ENCODE measurements at places on chromosomes 5 and 9. TPM values are rescaled to one million over a fixed set of nuclear protein-coding genes. Genes with fewer than 3 reads are reported as not detected.

SCGB3A2 gene
- not detected for total RNA-seq

DNA sequence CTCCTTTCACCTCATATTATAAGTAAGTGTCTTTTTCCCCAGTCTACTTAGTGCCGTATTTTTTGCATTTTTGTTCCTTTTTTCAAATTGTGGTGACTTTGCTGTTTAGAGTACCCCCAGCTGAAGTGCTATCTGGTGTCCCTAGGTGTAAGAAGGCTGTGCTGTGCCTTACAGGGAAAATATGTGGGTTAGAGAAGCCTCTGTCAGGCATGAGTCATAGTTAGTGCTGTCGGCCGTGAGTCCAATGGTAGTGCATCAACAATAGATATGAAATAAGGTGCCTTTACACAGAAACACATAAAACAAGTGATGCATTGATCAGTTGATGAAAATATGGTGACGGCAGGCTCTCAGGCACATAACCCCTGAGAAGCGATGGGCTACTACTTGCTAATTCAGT, 20.1 kb downstream of the SYK start:
- no peak for DNase-seq

CCNJL gene
- total RNA-seq, result 6.5 TPM

DNA sequence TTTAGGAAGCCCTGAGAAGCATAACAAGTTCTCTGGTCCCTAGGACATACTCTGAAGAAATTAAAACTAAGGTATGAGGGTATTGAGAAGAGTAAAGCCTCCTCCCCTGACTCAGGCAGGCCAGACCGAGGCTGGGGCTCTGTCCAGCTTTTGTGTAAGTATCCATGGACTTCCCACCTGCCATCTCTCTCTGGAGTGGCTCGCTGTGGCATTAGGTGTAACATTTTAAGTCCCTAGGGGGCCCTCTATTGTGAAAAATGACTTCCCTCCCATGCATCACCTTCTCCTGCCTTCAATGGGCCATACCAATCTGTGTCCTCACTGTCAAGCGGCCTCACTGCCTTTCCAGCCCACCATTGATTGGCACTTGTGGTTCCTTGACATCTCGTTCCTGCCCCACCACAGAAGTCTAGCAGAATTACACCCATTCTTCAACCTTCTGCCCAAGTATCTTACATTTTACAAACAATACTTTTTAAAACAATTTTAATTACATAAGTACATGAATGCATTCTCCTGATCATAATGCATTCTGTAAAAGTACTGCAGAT, 205.5 kb downstream of the SLIT3 start:
- no peak for DNase-seq

DNA sequence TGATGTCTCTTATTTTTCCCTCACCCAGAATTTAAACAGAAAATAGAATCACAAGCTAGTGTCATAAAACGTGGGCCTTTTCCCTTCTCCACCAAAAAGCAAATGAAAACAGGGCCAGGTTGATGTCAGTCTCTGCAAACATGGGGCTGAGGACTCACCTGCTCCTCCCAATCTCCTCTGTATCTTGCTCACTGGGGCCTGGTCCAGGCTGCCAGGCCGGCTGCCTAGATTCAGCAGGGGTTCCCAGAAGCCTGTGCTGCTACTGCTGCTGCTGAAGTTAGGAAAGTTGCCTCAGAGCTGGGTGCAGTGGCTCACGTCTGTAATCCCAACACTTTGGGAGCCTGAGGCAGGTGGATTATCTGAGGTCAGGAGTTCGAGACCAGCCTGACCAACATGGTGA, 84.3 kb downstream of the PCDH1 start:
- no peak for DNase-seq

ZSWIM6 gene
- 5.7 TPM for total RNA-seq

ZNF474 gene
- not detected for total RNA-seq

DNA sequence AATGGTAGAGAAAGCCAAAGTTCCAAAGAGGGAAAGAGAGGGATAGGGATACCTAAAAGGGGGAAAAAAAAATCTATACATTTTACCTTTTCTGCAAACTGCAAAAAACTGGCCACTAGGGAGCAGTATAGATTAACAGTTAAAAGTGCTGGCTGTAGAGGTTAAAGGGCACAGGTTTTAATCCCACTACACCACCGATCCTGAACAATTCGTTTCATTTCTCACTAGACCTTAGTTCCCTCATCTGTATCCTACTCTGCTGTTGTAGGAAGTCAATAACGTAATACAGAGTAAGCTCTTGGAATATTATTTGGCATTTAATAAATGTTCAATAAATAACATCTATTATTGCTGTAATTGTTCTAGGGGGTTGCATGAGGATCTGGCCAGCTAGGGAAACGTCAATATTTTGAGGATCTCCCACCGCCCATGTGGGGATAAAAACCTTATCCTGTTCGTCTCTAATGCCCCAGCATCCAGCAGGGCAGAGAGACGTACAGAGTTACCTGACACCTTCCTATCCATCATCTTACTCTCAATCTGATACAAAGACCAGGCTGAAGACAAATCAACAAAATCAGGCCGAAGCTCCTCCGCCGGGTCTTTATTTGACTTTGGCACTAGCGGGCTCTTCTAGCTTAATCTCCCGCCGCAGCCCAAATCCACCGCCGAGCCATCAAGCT, 757 bp downstream of the CDC26 start:
- DNase-seq, result no peak

GRCh38 chr5:143938230-143938629, 126.3 kb downstream of the HMHB1 start:
- no peak for DNase-seq

DMRT2 gene
- not detected for total RNA-seq

GRCh38 chr5:74040065-74040551, 414.1 kb downstream of the ARHGEF28 start:
- no peak for DNase-seq

DNA sequence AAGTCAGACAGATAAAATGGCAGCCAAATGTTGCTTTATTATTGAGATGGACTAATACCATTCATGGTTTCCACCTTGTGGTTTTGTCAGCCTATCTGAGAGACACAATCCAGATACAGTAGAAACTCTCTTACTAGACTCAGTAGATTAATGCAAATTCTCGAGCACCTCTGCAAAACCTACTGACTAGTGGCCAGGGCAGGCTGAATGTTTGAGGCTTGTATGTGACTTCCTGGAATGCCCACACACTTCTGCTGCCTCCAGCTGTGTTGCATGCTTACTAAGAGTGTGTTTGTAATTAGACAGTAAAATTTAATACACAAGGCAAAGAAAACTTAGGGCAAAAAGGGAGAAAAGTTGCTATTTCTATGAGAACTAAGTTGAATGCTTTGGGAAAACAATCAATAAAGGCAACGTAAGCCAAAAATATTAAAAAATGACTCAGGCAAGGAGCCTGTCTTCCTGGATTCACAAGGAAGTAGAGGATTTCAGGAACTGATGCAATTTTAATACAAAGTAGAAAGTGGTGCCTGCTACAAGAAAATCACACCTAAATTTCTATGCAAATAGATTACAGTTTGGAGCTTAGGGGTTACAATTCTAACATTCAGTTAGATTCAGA, 30.2 kb upstream of the CCNG1 start:
- no peak for DNase-seq

DNA sequence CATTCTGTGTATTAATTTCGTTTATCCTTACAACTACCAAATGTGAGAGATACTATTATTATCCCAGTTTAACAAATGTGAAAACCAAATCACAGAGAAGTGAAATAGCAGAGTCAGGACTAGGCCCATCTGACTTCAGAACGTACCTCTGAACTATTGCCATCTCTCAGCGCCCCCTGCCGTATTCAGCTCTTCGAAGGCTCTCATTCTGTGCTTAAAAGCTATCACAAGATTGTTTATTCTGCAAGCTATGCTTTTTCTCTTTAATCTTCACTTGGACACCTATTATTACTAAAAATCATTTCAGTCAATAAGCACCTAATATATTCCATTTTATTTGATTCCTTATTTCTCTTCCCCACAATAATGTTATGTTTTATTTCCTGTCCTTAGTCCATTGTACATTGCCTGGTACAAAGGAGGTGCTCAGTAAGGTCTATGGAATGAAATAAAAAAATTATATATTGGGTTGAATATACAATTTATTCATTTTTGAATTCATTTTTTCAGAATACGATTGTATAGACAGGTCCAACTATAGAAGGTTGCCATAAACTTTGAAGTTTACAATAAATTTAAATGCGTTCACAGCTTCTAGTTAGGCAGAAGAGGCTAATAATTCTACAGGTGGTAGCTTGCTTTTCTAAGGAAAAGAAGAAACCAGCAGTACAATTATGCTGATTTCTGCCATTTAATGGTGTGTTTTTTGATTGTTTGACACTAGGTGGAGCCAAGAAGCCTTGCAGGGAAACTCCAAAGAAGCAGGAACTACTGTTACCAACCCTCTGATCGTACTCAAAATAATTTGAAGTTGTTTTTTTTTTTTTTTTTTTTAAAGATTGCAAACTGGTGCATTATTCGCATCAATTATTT, 202.2 kb upstream of the DMRTA1 start:
- no peak for DNase-seq

SHC3 gene
- total RNA-seq, result 0.96 TPM

GOLM1 gene
- total RNA-seq, result 3.7 TPM

GRCh38 chr9:86275962-86276361, 6.4 kb downstream of the ISCA1 start:
- no peak for DNase-seq

PITX1 gene
- not detected for total RNA-seq

- no peak for DNase-seq
Observed at GRCh38 chr9:73780916-73781315, 629.3 kb downstream of the ANXA1 start.

FBP2 gene
- 0.33 TPM for total RNA-seq

DNA sequence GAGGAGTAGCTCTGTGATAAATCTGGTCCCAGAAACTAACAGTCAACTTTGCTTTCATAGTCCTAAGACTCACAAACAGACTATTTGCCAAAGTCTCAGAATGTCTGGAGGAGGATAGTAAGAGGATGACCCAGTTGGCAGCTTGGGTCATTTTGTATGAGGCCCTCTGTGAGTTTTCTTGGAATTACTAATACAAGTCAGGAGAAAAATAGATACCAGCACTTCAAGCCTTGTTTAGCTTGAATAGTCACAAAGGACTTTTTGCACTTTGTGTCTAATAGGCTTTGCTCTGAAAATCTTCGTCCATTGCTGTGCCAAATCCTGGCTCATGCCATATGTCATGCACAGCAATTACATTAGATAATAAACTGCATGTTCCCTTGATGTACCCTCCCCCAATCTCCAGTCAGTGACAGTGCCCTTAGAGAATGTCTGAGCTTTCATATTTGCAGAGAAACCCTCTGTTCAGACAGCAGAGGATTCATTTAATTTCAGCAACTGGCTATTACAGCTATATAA, 612.8 kb downstream of the CSNK1G3 start:
- no peak for DNase-seq

DNA sequence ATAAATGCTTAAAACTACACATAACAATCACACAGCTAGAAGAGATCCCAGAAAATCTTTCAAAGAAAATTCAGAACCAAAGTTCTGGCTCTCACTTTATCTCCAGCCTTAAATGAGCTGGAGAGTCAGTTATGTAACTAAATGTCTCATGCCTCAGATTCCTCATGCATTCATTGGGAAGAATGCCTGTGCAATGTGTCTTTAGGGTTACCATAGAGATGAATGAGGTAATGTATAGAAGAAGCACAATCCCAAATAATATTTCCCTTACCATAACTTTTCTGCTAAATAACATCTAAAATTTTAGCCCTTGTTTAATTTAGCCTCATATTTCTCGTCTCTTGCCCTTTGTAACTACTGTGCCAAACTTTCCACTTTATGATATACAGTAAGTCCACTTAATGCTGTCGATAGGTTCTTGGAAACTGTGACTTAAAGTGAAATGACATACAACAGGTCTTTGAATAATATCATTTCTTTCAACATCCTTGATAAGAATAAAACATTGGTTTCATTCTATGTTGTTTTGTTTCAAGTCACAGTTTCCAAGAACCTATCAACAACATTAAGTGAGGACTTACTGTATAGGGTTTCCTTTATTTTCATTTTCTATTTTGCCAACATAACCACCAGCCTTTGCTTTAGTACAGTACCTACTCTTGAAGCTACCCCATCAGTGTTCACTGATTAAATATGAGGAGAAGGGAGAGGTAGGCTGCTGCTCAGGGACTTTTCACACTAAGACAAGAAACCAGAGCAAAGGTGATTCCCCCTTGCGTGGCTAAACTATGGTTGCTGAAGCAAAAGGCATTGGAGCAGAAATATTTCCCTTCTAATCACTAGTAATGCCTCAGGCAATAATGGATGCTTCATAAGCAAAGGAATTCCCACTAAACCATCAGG, 295.7 kb upstream of the PTGER4 start:
- DNase-seq, result no peak

SLC27A6 gene
- total RNA-seq, result 61.1 TPM

DNA sequence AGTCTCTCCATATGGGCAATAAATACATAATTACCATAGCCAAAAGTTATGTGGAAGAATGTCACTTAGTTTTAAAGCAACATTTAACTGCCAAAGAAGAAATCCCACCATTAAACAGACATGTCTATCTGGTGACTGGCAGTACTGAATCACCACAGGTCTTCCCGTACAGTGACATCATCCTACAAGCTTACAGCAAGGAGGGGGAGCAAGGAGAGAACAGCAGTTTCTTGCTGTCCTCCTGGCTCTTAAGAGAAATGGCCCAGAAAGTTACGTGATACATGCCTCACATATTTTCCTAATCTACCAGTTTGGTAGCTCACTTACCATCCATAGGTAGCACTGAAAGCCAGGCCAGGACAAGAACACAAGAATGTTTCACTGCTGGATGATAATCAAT, 671.0 kb downstream of the DMRTA1 start:
- no peak for DNase-seq

DNA sequence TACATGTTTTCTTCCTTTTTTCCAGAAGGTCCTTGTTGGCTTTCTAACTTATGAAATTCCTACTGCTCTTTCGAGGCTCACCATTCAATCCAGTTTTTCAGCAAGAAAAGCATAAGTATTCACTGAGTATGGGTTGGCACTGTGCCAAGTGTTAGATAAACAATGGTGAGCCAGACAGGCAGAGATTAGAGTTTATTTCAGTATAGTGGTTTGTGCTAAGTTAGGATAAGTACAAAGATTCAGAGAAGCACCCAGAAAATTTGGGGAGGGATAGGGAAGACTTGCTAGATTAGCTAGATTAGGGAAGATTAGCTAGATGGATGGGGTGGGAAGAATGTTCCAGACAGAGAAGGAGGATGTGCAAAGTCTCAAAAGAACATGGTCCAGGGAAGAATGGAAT, 122.9 kb downstream of the OXCT1 start:
- no peak for DNase-seq

- DNase-seq, result peak; percentile 41
Observed at GRCh38 chr9:125889112-125889475, 141.9 kb downstream of the PBX3 start.

DNA sequence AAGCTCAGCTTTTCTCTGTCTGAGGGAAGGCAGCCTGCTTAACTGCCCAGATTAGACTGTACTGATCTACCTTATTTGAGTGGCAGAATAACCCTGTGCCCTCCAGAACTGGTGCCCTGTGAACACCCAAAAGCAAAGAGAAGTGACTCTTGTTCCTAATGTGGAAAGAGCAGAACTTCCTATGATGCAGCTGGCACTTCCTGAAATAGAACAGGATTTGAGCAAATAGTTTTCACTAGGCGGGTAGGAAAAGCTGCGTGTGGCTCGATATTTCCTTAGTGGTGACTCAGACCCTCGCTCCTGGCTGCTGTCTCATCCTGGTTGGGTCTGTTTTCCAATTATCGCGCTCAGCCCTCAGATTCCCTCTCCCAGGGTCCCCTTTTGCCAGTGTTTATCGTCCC, 89.9 kb downstream of the SH3TC2 start:
- no peak for DNase-seq

HMGCR gene
- total RNA-seq, result 10.2 TPM

IFNB1 gene
- not detected for total RNA-seq

SLC4A9 gene
- total RNA-seq, result 0.44 TPM

ANKDD1B gene
- total RNA-seq, result 0.27 TPM

- DNase-seq, result no peak
Observed at GRCh38 chr9:123425261-123425821, 69.3 kb downstream of the CRB2 start.
